ENCODE measurements at places on chromosomes 2 and 18.

- DNase-seq, result no peak
Observed at GRCh38 chr2:126784045-126784444, 114.6 kb upstream of the TEX51 start.

DNA sequence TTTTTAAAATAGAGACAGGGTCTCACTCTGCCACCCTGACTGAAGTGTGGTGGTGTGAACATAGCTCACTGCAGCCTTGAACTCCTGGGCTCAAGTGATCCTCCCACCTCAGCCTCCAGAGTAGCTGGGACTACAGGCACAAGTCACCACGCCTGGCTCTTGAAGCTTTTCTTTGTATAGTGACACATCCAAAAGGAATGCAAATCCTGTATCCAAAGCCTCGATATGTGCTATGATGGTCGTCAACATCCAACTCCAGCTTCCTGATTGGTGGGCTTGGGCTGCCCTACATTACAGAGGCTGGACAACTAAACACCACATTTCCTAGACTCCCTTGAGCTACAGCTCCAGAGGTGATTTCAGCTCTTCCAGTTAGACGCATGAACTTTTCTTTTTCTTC is 101.7 kb upstream of the PGAP1 start:
- DNase-seq, result no peak

- DNase-seq, result no peak
Observed at GRCh38 chr2:160220545-160221009, 20.5 kb upstream of the ITGB6 start.

GRCh38 chr2:234496835-234497593 is at the start of gene ARL4C:
TSS of gene ARL4C (minus strand) at chr2:234497081. CDS start at chr2:234496586, 495 bp downstream.
- DNase-seq, result peak; percentile 77

DNA sequence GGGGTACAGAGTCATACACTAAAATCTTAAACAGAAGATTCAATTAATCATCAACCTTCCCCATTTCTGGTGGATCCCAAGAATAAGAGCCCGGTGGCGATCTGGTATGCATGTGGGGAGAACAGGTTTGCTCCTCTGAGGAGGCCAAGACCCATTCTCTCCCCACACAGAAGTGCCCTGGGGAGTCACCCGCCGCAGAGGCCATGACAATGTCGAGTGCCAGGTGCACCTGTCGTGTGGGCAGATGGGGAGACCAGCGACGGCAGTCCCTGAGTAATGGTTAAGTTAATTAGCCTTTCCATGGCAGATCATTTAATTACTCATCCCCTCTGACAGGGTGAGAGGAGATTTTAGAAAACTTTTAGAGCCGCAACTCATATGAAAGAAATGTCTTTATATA is 345.0 kb downstream of the NCKAP5 start:
- no peak for DNase-seq

DNA sequence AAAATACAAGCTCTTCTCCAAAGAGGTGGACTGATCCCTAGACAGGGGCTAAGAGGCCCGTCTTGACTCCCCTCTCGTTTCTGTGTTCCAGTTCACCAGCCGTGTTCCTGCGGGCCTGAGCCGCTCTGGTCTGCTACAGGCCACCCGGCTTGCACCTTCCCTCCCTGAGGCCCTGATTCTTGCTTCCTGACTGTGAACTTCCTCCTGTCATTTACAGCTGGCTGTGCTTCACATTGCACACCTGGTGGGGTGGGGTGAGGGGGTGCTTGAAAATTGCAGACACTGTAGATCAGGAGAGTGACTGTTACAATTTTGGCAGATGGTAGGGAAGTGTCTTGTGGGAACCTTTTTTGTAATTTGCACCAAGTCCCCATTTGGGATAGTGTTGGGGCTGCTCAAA is 64.4 kb downstream of the TSN start:
- no peak for DNase-seq

DNA sequence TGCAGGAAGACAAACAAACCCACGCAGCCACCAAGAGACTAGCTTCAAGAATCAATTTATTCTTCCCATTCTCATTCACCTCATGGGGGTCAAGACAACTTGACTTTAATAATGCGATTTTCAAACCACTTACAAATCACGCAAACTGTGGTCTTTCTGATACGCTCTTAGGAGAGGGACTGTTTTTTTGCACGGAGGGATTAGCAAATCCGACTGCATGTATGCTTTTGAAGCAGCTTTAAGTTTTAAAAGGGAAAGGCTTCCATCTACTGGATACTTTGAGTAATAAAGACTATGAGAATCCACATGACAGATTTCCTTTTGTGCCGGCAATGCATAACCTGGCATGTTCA is 322.9 kb upstream of the KCNJ3 start:
- peak; percentile 74 for DNase-seq

- DNase-seq, result no peak
Observed at GRCh38 chr2:191202881-191203397, 42.3 kb upstream of the MYO1B start.

DNA sequence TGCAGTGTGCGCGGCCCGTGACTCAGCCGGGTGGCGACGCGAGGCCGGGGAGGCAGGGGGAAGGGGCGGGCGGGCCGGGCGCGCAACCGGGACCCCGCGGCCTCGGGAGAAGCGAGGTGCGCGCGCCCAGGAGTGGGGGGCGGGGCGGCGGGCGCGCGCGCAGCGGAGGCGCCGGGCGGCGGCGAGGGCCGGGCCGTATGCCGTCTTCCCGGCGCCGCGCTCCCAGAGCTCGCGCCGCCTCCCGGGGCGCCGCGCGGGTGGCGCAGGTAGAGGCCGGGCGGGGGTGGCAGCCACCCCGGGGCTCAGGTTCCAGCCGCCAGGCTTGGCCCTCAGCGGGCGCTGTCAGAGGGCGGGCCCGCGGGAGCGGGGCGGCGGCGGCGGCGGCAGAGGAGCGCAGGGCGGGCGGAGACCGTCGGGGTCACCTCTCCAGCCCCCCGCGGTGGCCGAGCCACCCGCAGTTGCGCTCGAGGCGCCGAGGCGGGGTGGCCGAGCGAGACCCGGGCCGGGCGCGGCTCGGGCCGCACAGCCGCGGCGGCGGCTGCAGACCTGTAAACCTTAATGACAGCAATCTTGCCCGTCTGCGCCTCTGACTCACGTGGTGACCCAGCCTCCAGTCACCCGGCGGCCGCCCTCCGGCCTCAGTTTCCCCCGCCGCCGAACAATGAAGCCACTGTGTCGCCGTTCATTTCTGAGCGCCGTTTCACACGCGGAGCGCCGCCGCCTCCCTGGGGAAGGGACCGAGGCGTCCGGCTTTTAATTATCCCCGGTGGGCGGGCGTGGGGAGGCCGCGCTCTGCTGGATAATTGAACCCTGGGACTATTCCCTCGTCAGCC is 25.3 kb upstream of the SMAD7 start:
- DNase-seq, result no peak

- peak; percentile 48 for DNase-seq
Observed at GRCh38 chr18:519019-519879, 18.7 kb upstream of the COLEC12 start.

GRCh38 chr18:39200153-39200552 is 1634.6 kb upstream of the CELF4 start:
- DNase-seq, result no peak
